GM12864 (cell line): ENCODE measurements at places on chromosomes 5 and 9.

DNA sequence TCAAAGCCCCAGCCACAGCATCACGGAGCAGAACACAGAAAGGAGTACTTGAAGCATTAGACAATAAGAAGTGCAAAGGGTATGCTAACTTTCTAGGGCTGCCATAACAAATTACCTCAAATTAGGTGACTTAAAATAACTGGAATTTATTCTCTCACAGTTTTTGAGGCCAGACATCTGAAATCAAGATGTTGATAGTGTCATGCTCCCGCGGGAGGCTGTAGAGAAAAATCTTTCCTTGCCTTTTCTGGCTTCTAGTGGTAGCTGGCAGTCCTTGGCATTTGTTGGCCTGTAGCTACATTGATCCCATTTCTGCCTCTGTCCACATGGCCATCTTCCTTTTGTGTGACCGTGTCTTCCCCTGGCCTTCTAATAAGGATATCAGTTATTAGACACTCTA, 51.9 kb upstream of the SPDL1 start:
- DNase-seq = no peak

DNA sequence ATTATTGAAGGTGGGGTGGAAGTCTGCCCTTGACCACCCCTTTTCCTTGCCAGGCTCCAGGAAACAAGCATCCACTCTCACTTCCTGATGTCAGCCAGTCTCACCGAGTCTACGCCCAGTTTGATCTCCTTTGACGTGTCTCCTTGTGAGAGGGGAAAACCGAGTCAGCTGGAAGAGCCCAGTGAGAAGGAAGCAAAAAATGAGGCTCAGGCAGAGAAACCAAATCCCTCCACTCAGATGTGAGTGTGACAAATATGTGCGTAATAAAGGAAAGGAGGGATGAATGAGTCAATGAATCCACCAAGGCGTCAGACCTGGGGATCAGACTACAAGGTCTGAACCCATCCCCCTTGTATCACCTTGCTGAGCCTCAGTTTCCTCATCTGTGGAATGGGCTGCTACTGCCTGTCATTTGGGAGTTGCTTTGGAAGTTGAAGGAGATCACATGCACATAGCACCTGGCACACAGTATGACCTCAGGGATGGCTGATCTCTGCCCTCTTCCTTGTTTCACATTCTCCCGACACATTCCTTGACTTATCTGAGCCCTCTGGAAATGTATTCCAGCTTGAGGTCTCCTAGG, 61.3 kb upstream of the XPA start:
- DNase-seq = no peak

GRCh38 chr9:36739373-36740116, 166.8 kb downstream of the MELK start:
- no peak for DNase-seq

DNA sequence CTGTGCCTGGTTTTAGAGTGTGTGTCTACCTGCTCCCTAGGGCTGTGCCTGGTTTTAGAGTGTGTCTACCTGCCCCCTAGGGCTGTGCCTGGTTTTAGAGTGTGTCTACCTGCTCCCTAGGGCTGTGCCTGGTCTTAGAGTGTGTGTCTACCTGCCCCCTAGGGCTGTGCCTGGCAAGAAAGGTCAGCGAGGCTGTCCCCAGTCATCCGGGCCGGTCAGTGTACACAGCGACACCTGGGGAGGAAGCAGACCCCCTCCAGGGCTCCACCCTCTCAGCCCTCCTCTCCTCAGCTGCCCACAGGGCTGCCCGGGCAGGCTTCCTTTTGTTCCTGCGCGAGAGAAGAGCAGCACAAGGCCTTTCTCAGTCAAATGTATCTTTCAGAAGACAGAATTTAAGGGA, 4.1 kb downstream of the NRARP start:
- no peak for DNase-seq

GRCh38 chr5:63401436-63402046, 560.7 kb downstream of the HTR1A start:
- no peak for DNase-seq

GRCh38 chr9:26292943-26293342, 599.7 kb downstream of the CAAP1 start:
- no peak for DNase-seq

DNA sequence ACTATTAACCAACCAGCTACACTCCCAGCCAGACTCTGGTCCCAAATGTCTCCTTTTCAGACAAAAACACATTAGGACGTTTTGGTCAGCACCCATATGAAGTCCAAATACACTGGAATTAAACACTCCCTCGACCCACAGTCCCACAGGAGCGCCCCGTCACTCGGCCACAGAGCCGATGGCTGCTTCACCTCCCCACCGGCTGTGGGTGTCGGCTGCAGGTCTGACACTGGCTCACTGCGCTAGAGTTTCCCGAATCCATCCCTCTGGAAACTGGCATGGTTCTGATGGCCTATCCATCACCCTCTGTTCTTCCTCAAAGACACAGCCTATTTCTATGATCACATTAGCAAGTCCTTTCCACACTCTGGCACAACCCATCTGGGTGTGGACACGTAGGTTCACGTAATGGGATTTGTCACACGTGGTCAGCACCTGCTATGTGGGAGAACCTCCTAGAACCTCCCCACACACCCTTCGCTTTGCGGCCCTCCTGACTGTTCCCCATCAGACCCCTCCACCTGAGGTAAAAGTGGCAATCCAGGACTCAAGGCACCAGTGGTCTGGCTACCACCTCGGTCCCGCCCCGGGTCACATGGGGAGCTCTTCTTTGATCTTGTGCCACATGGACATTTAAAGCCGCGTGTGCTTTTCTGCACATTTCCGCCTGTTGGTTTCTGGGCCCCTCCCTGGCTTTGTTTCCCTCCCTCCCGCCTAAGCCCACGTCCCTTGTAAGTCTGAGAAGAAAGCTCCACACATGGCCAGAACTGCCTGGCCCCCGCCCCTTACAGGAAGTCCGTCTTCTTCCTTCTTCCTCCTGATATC, 131.1 kb upstream of the PHYKPL start:
- no peak for DNase-seq
